GOT3 (cell line): ENCODE measurements at places on chromosomes 12 and 14.

- no peak for DNase-seq
These were observed 6.9 kb downstream of the LRRC43 start for GRCh38 chr12:122189626-122190475.

DNA sequence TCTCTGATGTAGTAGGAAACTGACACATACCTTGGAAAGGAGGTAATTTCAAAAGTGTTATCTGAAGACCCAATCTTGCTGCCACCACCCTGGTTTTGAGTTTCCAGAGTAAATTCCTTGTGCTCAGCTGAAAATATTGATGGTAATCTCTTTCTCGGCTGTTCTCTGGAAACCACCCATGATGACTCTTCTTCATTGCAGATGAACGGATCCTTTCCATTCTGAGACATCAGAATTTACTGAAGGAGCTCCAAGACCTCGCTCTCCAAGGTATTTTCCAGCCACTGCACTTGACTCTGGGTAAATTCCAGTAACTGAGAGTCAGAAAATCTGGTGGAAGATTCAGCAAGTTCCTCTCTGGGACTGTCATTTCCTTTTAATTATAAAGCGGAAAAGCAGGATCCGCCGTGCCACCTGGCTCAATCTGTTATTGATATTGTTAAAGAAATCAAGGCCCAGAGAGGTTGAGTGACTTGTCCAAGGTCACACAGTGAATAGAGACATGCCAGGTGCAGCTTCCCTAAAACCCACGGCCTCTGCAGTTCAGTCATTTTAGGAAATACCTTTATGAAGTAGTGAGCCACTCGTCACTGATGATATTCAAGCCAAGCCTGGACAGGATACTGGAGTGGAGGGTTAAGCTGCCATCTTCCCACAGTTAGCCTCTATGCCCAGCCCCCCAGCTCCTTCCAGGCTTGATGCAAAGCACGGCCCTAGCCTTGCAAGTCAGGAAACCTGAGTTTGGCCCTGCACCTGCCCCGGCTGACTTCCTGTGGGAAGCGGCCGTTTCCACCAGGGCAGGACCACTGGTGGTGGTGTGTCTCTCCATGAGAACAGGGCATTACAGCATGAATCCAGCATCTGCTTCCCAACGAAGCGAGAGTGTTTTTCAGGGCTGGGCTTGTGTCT, 4.7 kb downstream of the CHGA start:
- DNase-seq: no peak

DNA sequence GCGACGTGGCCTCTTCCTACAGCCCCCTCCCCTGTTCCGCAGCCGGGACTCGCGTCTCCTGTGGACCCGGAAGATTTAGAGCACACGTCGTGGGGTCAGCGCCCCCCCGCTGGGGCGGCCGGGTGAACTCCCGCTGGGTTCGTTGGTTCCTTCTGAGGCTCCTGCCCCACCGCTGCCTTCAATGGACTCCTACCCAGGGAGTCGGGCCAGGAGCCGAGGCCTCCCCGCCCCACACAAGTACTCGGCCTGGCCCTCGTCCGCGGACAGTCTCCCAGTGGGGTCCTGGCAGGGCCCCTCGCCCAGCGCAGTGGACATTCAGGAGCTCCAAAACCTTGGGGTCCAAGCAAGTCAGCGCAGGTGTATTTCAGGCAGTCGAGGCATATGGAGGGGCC, 1.2 kb downstream of the MMP17 start:
- DNase-seq: no peak

GRCh38 chr12:51496895-51497294, 72.3 kb downstream of the SLC4A8 start:
- no peak for DNase-seq

- no peak for DNase-seq
These were observed 118.3 kb downstream of the SLC25A47 start for GRCh38 chr14:100441271-100441947.

GRCh38 chr12:110134691-110135411, 10.7 kb downstream of the IFT81 start:
- no peak for DNase-seq

DNA sequence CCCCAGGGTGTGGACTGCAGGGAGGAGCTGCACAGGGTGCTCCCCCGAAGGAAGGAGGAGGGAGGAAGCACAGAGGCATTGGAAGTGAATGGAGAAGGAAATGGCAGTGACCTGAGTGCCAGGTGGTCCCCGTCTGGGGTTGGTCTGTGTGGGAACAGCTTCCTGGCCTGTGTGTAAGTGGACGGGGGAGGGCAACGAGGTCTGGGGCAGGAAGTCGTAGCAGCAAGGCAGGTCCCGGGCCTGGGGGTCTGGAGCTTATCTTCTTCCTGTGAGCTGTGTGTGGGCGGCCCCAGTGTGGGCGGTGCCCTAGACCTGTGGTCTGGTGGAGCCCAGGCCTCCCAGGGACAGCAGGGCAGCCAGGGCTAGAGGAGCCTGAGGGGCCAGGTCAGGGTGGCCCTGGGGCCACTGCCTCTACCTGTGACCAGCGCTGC, 382.1 kb downstream of the TMEM121 start:
- no peak for DNase-seq

DNA sequence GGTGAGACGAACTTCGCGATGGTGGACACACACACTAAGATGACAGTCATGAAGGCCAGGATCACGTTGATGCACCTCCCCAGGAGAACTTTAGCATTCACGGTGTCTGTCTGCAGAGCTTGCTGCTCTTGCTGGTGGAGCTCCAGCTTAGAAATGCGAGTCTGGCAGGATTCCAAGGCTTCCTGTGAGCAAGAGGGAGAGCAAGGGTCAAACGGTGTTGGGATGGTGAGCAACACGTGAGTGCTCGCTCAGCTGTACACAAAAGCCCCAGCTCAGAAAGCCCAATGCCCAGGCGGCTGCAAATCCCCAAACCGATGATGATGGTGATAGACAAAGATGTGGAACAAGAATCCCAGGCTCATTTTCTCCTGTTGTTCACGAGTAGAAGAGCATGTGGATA, 78.8 kb downstream of the TMCC3 start:
- no peak for DNase-seq

GRCh38 chr14:58787592-58787991, 149.8 kb downstream of the DACT1 start:
- no peak for DNase-seq

DNA sequence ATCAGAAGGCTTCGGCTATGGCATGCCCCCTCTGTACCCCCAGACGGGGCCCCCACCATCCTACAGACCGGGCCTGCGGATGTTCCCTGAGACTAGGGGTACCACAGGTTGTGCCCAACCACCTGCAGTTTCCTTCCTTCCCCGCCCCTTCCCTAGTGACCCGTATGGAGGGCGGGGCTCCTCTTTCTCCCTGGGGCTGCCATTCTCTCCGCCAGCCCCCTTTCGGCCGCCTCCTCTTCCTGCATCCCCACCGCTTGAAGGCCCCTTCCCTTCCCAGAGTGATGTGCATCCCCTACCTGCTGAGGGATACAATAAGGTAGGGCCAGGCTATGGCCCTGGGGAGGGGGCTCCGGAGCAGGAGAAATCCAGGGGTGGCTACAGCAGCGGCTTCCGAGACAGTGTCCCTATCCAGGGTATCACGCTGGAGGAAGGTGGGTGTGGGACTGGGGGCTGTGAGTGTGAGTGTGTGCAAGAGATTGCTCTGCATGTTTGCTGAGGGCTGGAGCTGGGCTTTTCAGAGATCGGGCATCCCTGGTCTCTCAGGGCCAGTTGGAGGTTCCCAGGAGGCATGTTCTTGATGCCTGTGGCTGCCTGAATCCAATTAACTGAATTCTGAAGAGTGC, 8.6 kb downstream of the NFATC4 start:
- DNase-seq: no peak

DNA sequence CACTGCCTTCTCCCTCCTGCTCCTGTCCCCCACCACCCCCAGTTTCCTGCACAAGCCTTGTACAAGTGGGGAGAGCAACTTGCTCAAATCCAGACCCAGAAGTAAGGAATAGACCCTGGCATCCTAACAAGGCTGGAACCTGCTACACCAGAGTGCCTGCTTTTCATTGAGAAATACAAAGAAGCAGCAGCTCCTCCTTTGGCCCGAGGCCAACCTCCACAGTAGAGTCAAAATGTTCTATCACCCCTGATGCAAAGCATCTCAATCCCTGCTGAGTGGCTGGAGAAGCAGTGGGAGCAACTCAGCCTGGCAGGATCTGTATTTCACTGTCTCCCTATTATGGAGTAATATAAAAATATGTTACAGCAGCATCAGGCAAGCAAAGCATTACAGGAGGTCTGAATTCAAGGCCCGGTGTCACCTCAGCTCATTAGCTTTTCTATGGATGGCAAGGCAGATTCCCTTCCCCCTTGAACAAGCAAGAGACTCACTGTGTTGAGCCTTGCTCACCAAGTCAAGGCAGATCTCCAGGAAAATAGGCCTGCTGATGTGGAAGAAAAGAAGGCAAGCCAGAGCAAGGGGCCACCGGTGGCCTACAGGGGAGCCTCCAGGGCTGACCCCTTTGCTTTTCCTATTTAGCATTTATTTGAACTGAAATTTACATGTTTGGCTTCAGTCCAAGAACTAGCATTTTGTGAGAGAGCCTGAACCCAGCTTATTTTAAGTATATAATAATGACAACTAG, 186.3 kb upstream of the EGLN3 start:
- DNase-seq: no peak

GRCh38 chr14:102264775-102265174, 40.2 kb downstream of the MOK start:
- DNase-seq: no peak

- DNase-seq: no peak
These were observed 384.5 kb upstream of the DCN start for GRCh38 chr12:91567100-91567485.

DNA sequence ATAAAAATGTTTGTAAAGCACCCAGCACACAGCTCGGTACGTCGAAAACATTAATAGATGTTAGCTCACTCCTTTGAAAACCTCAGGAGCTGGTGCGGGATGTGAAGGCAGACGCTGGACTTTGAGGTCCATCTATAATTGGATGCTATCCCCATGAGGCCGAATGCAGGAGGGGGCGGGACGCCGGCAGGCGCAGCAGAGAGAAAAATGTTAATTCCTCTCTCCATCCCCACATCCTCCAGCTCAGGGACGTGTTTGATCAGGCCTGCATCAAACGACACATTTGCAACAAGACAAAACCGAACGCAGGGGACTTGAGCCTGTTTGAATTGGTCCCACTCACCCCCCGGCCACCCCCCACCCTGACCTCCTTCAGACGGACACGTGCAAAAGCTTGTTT, 231.0 kb downstream of the RBM19 start:
- DNase-seq: no peak

DNA sequence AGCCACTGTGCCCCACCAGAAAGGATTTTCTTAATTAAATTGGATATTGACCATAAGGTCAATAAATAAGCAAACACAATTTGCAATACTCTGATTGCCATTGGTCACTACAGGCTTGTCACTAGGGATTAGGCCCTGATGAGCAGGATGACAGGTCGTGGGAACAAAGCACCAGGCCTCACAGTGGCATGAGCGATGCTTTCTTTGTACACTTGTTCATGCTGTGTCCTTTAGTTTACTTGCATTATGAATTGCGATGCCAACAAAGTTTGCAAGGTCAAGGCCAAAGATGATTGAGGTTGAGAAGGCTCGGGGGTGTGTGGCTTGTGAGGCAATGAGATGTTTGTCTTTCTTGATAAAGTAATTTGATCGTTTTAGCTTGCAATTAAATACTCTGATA, 136.0 kb downstream of the TTC8 start:
- DNase-seq: no peak

- DNase-seq: no peak
These were observed 161.7 kb upstream of the PARP11 start for GRCh38 chr12:4034921-4035320.

DNA sequence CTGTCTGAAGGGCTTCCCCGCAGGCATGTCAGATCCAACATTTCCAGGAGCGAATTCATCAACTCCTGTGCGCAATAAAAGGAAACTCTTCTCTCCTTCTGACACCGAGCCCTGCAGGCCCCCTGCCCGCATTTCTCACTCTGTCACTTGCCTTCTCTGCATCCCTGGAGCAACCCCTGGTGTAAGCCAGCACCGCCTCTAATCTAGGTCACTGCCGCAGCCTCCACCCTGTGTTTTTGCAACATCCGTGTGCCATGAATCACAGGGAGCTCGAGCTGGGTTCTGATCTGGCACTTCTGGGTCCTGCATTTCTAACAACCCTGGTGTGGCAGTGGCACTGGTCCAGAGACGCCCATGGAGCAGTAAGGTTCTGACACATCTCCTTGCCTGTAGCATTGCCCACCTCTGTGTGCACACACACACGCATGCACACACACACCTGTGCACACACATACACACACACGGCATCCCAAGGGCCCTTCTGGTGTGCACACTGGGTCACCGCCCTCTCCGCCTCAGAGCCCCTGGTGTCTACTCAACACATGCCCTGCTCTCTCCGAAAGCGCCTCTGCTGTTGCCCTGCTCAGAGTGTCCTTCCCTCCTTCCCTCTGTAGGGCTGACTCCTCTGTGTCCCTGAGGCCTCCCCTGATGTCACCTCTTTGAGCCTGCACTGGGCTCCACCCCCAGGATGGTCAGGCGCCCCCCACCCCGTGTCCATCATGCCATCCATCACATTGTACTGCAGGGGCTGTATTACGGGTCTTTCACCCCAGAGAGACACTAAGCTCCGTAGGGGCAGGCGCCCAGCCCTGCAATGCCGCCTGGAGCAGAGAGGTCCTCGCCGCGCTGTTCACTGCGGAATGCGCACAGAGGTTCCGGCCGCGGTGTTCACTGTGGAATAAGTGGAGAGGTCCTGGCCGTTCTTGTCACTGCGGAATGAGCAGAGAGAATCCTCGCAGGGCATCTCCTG, 111.4 kb upstream of the SFSWAP start:
- DNase-seq: no peak

DNA sequence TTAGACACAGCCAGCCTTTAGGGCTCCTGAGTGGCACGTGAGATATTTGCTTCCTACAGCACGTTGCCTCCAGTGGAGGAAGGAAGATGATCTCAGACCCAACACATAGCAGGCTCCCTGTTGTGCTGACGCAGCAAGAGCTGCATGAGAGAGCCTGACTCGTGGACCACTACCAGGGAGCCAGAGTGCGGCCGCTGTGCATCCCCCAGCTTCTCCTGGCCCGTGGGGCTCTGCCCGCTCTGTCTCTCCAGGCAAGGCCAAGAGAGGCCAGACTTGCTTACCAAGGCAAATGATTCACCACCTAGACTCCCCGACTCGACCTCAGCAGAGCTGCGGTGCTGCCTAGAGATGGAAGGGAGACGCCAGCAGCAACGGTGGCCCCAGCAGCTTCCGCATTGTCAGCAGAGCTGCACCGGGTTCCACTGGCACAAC, 37.5 kb downstream of the MAP3K9 start:
- DNase-seq: no peak

DNA sequence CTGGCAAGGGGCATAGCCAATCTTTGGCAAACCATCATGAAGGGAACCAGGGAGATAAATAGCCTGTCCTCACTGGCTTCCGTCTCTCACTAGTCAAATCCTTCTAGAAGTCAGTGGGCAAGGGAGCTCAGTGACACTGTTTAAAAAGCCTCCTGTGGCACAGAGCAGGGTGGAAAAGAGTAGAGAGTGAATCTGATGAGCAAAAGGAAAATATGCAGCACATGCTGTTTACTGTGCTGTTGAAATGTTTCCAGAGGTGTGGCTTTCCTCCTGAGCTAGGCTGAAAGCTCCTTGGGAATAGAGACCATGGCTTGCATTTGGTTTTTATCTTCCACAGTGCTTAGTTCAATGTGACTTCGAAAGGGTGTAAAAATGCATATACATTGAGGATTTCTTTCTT, 7.7 kb upstream of the DYRK2 start:
- DNase-seq: no peak

- no peak for DNase-seq
These were observed 275.3 kb downstream of the EGLN3 start for GRCh38 chr14:33675415-33676130.
